Trophoblast cell (in vitro differentiated cells and primary cell): ENCODE measurements at places on chromosomes 13 and 19.

GRCh38 chr13:84049443-84050219 is 167.4 kb upstream of the SLITRK1 start:
- H3K4me1 ChIP-seq = no peaks in the 10 kb centered on the region
- no peaks in the 10 kb centered on the region for H3K36me3 ChIP-seq
- no peak for DNase-seq
- H3K4me3 ChIP-seq = no peak overlapping the region
- H3K27me3 ChIP-seq = no peaks in the 10 kb centered on the region

DNA sequence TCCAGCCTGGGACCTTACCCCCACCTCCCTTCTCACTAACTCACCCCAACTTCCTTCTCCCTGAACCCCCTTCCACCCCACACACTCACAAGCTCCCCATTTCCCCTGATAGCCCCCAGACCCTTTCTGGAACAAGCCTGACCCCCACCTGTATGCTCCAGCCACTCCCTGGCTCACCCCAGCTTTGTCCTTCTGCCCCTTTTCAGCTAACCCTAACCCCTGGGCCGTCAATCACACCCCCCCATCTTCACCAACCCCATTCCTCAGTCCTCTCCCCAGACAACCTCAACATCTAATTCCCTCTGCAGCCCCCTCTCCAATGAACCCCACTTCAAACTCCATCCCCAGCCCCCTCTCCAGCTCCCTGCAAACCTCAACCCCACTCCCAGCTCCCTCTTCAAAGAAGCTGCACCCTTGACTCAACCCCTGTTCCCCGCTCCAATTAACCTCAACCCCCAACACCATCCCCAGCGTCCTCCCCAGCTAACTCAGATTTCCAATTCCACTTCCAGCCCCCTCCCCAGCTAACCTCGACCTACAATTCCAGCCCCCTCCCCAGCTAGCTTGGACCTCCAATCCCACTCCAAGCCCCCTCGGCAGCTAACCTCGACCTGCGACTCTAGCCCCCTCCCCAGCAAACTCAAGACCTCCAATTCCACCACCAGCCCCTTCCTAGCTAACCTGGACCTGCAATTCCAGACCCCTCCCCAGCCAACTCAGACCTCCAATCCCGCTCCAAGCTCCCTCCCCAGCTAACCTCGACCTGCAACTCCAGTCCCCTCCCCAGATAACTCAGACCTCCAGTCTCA is 929 bp downstream of the GNG7 start:
- H3K36me3 ChIP-seq = no peaks in the 10 kb centered on the region
- DNase-seq = no peak
- peak overlapping the region; percentile 79 for H3K4me3 ChIP-seq
- H3K27me3 ChIP-seq = peaks cover 16% of the 10 kb centered on the region

- H3K36me3 ChIP-seq = no peaks in the 10 kb centered on the region
- no peak for DNase-seq
- H3K27me3 ChIP-seq = no peaks in the 10 kb centered on the region
- no peak overlapping the region for H3K4me3 ChIP-seq
- no peaks in the 10 kb centered on the region for H3K4me1 ChIP-seq
These were observed 345.0 kb upstream of the SPRY2 start for GRCh38 chr13:80685942-80686341.

DNA sequence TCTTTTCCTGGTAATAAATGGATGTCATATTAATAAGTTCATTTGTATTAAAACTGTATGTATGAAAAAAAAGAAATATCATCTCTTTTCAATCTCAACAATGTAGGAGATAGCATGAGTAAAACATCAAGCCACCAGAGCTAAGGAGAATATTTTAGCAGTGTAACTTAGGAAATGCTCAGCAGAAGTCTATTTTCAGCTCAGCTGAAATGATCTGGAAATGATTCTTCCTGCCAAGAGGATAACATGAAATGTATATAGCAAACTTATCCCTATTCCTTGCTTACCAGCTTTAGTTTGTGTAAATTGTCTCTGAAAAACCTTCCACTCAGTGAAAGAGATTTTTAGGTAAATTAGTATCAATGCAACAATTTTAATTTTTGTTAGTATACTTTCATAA is 1194.4 kb downstream of the SLITRK1 start:
- H3K4me1 ChIP-seq = no peaks in the 10 kb centered on the region
- H3K4me3 ChIP-seq = no peak overlapping the region
- H3K27ac ChIP-seq = no peak overlapping the region
- DNase-seq = no peak
